ENCODE measurements at places on chromosomes 3 and 15.

GRCh38 chr3:147216143-147216673 is 190.1 kb downstream of the ZIC4 start:
- DNase-seq, result no peak

DNA sequence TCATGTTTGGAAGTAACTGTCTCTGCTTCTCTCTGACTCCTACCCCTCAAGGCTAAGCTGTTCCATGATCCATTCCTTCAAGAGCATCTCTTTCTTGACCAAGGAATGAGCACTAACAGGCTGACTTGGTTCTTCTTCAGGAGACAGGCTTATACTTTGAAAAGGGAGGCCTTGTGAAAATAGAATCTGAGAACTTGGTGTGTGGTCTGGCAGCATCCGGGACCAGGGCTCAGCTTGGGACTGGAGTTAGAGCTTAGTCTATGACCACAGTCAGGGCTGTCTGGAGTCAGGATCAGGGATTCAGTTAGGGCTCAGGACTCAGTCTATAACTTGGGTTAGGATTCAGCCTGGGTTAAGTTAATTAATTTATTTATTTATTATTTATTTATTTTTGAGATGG is 44.9 kb upstream of the SLC6A6 start:
- no peak for DNase-seq

DNA sequence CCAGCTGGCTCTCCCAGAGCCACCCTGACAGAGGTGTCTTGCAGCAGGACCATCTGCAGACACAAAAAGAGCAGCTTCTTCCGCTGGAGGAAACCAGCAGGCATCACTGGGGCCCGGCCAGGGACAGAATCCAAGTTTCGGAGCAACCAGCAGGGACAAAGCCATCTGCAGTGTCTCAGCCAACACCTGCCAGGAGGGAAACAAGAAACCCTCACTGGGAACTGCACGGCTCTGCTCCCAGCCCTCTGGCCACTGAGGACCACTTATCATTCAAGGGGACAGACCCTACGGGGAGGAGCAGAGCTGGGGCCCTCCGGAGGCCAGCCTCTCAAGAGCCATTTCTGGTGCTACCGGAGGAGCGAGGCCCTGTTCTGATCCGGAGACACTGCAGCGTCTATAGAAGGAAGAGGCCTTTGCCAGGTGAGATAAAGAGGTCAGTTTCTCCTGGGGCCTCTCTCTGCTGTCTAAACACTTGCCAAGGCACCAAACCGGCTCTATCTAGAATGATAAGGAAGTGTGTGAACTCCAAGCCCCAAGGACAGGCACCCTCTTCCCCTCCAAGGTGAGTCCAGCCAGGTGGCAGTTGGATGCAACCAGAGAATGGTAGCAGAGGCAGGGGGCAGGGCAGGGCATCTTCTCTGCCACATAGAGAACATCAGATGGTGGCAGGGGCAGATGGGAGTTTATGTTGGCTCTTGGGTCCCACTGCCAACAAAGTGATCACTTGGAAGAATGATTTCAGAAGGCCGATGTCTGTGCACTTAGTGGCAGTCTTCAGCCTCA is 89.0 kb downstream of the CHSY1 start:
- no peak for DNase-seq

- no peak for DNase-seq
Measured at GRCh38 chr3:138818185-138818860, 16.4 kb downstream of the PIK3CB start.

DNA sequence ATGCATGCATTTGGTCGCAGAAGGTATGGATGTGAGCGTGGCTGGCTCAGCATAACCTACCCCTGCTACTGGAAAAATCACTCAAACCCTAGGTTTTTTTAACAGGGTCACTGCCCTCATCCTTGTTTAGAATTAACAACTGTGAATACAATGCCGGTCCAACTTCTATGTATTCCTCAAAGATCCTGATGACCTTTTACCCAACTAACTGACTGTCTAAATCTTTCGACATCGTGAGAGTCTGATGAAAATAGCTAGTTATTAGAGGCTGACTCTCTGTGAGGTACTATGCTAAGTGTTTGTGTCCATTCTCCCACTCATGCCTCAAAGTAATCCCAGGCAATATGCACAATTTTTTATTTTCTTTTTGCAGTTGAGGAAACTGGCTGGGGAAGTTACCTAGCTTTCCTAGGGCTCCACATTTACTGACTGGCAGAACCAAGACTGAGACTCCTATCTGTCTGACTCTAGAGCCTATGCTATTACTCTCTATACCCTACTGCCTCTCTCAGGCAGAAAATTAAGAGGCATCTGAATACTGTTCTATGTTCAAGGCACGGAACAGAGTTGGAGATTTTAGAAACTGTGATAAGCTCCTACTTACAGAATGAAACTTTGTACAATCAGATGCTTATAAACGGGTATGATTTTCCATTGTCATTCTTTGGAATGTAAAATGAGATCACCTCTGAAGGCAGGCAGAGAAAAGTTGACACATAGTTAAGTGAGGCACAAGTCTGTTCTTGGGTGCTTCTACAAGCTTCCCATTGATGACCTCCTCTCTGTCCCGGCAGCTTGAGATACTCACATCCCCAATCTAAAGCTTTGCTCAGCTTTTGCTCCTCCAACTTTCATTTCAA is 56.4 kb downstream of the FILIP1L start:
- no peak for DNase-seq

DNA sequence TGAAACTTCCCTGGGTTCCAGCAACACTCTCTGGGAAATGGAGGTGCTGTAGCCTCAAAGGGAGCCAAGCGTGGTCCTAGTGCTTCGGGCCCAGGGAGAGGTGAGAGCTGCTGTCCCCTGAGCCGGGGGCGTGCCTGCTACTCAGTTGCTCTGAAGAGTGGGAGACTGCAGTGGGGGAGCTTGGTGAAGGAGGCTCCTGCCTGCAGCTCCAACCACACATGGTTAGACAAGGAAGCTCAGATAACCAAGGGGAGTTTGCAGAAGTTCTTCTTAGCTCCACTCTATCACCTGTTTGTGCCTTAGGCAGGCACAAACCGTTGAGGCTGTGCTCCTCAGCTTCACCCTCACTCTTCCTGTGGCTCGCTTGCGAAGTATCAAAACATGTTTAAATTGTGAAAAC is 53.6 kb upstream of the TRPM1 start:
- no peak for DNase-seq

DNA sequence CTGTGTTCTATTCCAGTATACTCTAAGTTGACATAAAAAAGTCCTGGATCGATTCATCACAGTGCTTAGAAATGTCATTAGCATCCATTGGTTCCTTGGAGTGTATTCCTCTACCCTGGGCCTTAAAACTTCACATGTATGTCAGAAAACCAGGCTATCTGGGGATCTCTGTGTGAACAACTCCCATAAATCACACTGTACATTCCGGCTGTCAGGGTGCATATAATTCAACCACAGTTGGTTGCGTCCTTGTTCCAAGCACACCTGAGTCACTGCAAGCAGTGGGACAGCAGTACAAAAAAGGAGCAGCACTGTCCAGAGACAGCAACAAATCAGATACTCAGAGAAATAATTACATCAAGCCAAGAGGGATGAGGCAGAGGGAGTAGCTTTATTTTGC is 52.4 kb downstream of the PDZRN3 start:
- no peak for DNase-seq

DNA sequence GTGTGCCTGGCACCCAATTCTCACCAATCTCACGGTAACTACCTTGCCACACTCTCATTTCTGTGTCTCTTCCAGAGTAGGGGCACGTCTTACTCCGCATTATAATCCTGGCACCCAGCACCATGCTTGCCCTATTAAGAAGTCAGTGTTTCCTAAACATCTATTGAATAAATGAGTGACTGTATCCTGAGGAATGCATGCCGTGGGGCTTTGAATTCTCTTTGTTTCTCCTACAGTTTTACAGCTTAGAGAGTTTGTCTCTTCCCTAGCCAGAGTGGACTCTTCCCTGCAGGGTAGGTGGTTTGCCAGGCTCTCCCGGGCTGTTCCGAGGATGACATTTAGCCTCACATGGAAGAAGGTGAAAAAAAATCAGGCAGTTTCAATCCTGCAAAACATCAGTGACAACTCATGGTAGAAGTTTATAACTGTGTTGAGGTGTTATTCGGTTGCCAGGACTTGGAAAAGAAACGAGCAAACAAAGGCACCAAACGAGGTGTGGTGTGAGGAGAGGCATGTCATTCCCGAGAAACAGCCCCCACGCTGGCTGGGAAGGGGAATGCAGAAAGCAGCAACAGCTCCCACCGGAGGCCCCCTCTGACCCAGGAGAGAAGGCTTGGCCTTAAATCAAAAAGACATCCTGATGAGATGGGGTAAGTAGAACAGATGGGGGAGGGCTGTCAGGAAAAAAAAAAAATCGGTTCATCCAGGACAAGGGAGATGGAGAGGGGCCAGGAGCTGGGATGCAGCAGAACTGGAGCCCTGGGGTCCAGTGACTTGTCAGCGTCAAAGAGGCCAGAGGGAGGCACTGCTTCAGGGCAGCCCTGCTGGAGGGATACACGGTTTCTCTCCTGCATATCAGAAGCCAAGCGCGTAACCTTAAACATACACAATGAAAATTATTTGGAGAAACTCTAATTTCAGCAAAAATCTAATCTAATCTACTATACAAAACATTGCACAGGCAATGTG is 168.4 kb upstream of the ARRDC4 start:
- DNase-seq, result no peak

GRCh38 chr3:156233876-156234275 is 113.5 kb downstream of the KCNAB1 start:
- DNase-seq, result no peak

DNA sequence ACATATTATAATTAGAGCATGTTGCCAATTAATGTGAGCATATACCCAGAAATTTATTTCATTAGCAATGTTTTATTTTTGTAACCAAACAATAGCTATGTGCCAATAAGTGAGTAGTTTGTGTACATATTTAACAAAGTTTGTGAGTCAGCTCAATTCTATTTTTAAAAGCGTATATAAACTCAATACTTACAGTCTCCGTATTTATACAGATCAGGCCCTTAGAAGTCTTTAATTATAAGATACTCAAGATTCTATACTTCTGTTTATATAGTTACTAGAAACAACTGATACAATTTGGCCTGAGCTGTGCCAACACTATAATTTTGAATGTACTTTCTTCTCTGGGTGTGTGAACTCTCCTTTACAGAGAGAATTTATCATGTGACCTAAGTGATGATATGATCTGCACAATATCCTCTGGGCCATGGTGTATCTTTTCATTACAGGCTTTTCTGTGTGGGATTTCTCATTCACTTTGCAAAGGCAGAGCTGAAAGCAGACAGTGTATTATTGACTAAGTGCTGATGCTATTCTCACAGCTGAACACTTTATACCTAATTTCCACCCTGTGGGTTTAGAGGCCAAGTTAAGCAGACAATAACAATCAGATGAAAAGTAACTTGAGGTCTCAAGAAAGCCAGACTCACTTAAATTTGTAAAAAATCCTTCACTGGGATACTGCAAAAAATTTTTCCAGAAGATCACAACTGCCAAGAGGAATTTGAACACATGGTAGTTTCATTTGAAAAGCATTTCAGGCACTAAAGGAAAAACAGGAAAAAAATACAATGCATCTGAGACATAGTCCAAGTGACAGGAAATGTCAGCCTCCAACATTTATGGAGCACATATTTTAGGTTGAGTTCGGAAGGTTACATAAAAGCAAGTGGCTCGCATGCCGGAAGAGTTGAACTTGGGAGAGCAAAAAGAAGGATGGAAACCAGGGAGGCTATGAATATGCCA is 277.9 kb upstream of the SEMA6D start:
- no peak for DNase-seq

Measured in endothelial cell (in vitro differentiated cells).